Progenitor cell of endocrine pancreas (in vitro differentiated cells): ENCODE measurements at places on chromosomes 2 and 18. TPM values are rescaled to one million over a fixed set of nuclear protein-coding genes. Genes with fewer than 3 reads are reported as not detected.

Gene CHRNG
- 0.42 TPM in 1 of 2 replicates, not detected in the other for total RNA-seq

Gene MCM6
- 51.9 and 52.3 TPM in 2 replicates for total RNA-seq

Gene TXNDC2
- not detected in 2 replicates for total RNA-seq

Gene EIF2AK3
- 20.5 and 28.1 TPM in 2 replicates for total RNA-seq

Gene CREG2
- 0.65 and 1.3 TPM in 2 replicates for total RNA-seq

Gene IL1B
- not detected in 2 replicates for total RNA-seq

Gene UGT1A10
- not detected in 2 replicates for total RNA-seq

Gene HPCAL1
- total RNA-seq: 16.5 and 16.8 TPM in 2 replicates

Gene NAB1
- 57.1 and 64.1 TPM in 2 replicates for total RNA-seq

Gene C1QL2
- total RNA-seq: 0.14 and 0.24 TPM in 2 replicates

Gene ANKRD36
- 44.5 and 46.1 TPM in 2 replicates for total RNA-seq

Gene SERPINB12
- total RNA-seq: not detected in 2 replicates

Gene RESP18
- not detected in 2 replicates for total RNA-seq

- DNase-seq: no peak
Observed at GRCh38 chr2:42861321-42861720, 68.9 kb upstream of the HAAO start.

GRCh38 chr2:164717000-164717803 lies 95.9 kb upstream of the GRB14 start:
- no peak for DNase-seq

DNA sequence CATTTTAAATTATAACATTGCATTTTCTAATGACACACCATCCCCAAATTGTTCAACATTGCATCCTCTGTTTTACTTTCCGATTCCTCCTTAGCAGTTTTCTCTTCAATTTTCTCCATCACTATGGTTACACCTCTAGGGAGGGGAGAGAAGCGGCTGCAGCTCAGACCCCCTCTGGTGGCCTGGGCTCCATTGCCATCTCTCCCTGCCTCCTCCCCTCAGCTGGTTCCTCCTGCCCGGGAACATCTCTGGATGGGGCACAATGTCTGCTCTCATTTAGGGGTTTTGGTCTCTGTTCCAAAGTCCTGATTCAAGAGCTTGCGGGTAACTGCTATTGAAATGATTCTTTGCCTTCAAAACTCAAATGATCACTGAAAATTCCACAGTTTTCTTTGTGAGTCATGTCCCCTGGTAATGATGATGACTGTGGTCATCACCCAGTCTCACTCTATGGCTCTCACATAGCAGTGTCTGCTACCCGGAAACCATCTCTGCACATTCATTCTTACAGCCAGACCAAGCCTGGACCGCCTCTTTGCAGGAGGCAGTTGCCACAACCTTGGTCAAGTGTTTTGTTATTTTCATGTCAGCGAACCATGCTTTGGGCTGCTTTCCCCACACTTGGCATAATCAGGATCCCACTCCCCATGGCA lies 263.9 kb downstream of the ALPK2 start:
- no peak for DNase-seq

GRCh38 chr2:173146590-173146989 lies 70.9 kb downstream of the MAP3K20 start:
- no peak for DNase-seq

- DNase-seq: no peak
Observed at GRCh38 chr2:111022633-111023032, 98.1 kb upstream of the BCL2L11 start.

DNA sequence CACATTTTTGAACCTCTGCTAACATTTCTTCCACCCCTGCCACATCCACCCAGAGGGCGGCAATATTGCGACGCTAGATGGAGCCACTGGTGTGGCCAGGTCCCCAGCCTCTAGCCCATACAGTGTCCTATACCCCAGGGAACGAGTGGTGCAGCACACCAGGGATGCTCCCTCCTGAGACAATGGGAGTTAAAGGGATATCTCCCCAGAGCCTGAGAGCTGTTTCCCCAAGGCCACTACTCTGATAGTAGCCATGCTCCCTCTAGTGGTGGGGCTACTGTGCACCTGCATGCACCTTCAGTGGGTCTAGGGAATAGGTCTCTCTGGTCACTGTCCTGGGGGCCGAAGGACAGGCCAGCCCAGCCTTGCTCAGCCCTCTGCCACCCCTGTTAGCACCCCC lies 336.4 kb upstream of the FSHR start:
- no peak for DNase-seq

GRCh38 chr18:54381640-54382039 lies 23.9 kb downstream of the C18orf54 start:
- no peak for DNase-seq

DNA sequence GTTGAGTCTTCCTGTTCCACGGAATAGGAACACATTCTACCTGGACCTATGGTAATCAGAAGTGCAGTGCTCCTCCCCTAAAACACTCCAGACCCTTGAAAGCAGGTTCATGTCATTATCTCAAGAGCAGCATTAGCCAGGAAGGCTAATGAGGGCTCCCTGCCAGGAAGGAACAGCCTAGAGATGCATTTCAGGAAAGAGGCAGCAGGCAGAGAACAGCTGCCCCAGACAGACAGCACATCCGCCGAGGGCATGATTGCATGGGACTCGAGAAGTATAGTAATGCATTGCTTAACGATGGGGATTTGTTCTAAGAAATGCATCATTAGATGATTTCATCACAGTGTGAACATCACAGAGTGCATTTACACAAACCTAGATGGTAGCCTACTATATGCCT lies 171.5 kb downstream of the ALK start:
- no peak for DNase-seq

- DNase-seq: no peak
Observed at GRCh38 chr18:49811151-49811938, 2.0 kb downstream of the ACAA2 start.

DNA sequence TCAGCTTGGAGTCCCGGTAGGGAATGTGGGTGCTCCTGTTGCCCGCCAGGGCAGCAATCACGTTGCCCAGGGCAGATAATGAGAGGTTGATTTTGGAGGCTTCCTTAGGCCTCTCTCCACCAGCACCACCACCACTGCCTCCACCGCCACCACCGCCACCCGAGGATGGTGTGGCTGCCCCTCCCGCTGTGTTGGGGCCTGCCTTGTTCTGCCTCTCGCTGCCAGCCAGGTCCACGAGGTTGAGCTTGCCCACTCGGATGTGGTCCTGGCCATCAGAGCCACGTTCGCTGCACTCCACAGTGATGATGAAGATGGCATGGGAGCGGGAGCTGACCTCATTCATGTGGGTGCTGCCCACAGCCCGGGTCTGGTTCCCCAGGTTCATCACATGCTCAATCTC lies 1.3 kb downstream of the KIF3C start:
- DNase-seq: no peak

- DNase-seq: no peak
Observed at GRCh38 chr18:70232261-70232660, 26.8 kb upstream of the RTTN start.

DNA sequence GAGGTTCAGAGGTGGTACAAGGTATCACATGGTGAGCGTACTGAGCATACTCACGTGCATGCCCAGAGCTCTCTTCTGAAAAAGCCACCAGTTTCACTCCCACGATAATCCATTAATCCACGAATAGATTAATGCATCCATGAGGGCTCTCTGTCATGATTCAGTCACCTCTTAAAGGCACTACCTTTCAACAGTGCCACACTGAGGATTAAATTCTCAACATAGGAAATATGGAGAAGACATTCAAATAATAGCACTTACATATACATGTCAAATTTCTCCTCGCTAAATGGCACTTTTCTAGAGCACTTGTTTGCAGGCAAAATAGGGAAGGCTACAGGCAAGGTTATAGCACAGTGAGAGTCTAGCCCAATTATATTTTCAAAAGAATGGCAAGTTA lies 825.9 kb downstream of the TRIB2 start:
- DNase-seq: no peak

DNA sequence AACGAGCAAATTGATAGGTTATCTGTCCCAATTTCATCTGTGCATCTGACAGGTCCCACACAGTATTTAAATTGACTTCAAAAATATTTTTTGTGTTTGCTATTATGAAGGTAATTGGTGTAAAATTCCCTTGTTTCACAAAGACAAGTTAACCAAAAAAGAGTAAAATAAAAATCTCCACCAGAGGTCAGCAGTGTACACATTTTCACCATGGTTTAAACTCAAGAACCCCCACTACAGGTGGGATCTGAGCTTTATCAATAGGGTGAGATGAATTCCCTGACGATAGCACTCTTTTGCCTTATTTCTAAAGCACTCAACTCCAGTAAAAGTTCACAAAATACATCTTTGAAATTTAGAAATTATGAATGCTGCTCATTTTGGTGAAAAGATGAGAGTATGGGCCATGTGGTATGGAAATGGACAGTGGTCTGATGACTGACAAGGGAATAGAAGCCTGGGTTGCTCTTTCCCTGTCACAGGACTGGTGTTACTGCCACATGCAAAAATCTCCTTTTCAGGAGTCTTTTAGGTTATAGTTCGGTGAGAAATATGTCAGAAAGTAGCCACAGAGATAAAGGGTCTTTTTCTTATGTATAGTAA lies 68.0 kb downstream of the SERPINB8 start:
- DNase-seq: no peak

- DNase-seq: no peak
Observed at GRCh38 chr2:234564699-234565098, 67.8 kb upstream of the ARL4C start.

GRCh38 chr18:31892936-31893335 lies 50.0 kb downstream of the TRAPPC8 start:
- no peak for DNase-seq

- no peak for DNase-seq
Observed at GRCh38 chr2:71008342-71008741, 13.7 kb upstream of the TEX261 start.

DNA sequence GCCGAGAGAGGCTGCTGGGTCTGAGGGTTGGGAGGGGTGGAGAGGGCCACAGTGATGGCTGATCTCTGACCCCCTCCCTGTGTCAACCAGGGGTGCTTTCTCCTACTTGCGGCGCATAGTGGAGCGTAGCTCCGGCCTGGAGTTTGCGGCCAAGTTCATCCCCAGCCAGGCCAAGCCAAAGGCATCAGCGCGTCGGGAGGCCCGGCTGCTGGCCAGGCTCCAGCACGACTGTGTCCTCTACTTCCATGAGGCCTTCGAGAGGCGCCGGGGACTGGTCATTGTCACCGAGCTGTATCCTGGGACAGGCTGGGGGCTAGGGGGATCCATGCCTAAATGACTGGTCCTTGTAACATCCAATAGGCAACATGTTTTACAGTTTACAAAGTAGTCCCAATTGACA lies 20.9 kb upstream of the GMPPA start:
- DNase-seq: no peak

DNA sequence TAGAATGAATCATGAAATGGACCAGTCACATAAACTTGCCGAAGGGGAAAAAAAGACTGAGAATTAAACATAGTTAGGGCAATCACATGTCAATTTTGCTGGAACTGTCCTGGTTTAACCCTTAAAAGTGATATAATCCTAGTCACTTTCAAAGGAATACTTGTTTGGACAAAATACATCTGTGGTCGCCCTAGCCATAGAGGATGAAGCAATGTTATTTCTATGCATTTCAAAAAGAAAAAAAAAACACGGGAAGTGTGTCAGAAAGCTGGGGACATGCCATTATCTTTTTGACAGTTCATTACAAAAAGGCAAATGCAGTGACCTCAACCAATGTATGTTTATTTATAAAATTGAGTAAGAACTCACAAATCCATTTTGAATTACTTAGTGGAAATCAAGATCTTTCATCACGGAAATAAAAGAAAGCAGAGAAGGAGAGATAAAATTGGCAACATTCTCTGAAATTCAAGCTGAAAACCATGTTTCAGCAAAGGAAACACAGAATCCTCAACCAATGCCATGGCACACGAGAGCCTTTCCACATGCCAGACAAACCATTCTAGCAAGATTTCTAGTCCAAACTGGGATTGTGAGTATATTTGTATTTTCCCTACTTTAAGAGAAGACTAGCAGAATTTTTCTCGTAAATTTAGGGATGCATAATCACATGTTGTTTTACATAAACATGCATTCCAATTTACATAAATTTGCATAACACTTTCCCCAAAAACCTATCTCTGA lies 854.3 kb upstream of the ACVR2A start:
- no peak for DNase-seq

DNA sequence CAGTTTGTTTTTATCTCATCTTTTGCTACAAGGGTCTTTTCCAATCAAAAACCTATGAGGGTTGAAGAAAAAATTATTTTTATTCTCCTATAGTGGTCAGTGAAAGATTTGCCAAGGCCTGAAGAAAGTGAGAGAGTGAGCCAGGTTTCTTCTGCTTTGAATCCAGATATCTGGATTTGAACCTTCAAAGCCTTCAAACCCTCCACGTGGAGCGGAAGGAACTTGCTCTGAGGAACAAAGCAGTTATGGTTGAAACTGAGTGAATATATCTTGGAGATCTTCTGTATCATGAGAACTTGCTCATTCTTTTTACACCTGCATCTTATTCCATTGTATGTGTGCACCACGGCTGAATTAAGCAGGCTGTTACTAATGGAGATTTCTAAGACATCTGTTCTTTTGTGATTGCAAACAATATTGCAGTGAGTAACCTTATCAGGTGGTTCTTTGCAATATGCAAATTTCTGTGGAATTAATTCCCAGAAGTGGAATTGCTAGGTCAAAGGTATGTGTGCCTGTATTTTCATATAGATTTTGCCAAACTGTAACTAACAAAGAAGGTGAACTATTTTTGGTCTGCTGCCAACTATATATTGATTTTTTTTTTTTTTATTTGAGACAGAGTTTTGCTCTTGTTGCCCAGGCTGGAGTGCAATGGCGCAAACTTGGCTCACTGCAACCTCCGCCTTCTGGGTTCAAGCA lies 147.9 kb downstream of the B3GNT2 start:
- DNase-seq: no peak

- no peak for DNase-seq
Observed at GRCh38 chr2:10309286-10309685, 6.6 kb downstream of the HPCAL1 start.
